ENCODE measurements at places on chromosomes 6 and 20. TPM values are rescaled to one million over a fixed set of nuclear protein-coding genes. Genes with fewer than 3 reads are reported as not detected.
A peak's percentile ranks its signal among the peaks of the same experiment; 100 is the strongest.

- DNase-seq: no peak
Observed at GRCh38 chr6:43938178-43939105, 168.4 kb downstream of the VEGFA start.

DNA sequence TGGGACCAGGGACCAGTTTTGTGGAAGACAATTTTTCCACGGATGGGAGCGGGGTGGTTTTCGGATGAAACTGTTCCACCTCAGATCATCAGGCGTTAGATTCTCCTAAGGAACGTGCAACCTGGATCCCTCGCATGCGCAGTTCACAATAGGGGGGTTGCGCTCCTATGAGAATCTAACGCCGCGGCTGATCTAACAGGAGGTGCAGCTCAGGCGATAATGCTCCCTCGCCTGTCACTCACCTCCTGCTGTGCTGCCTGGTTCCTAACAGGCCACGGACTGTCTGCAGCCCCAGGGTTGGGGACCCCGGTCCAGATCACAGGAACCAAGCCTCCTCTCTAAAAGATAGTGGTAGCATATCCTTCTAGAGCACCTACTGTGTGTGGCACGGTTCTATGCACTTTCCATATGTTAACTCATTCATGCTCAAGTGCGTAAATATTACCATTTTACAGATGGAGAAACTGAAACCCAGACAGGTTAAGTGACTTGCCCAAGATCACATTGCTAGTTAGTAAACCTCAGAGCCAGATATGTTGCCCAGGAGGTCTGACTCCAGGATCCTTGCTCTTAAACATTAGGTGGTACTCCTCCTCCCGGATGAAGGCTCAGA lies 25.3 kb downstream of the SPDEF start:
- no peak for DNase-seq

GRCh38 chr20:8711501-8711900 lies 357.4 kb upstream of the PLCB4 start:
- DNase-seq: no peak

GRCh38 chr20:52269321-52269720 lies 77.7 kb upstream of the ZFP64 start:
- DNase-seq: peak; percentile 80

GRCh38 chr20:46375771-46376170 lies 30.6 kb downstream of the ELMO2 start:
- DNase-seq: no peak

- DNase-seq: no peak
Observed at GRCh38 chr6:25170640-25171039, 108.5 kb upstream of the CARMIL1 start.

- DNase-seq: no peak
Observed at GRCh38 chr6:98894810-98895209, 52.9 kb downstream of the FBXL4 start.

DNA sequence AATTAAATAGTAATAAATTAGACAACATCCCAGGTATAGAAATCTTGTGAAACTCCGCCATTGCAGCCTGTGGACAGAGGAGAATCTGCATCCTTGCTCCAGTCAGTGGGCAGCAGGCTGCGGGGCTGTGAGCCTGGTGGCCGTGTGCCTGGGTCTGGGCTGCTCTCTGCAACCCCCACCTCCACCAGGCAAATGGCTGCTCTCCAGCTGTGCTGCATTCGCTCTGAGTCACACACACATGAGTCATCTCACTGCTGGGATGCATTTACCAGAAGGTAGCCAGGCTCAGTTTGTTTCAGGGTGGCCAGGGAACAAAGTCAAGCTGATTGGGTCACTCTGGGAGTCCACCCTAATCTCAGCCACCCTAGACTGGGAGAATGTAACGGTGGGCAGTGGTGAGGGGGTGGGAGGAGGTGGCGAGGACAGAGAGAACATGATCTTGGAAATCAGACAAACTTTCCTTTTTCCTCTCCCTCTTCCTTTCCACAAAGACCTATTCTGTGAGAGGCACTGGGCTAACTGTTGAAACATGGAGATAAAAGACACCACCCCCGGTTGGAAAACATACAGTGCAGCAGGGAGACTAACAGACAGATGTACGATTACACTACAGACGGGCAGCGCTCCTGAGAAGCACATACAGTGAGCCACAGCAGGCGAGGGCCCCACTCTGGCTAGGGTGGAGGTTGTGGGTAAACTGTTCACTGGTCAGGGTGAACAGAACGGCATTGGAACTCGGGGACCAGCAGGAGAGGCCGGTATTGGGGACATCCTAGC lies 59.2 kb downstream of the TRAM2 start:
- DNase-seq: peak; percentile 87

GRCh38 chr20:61203320-61203719 lies 48.7 kb upstream of the CDH4 start:
- no peak for DNase-seq

DNA sequence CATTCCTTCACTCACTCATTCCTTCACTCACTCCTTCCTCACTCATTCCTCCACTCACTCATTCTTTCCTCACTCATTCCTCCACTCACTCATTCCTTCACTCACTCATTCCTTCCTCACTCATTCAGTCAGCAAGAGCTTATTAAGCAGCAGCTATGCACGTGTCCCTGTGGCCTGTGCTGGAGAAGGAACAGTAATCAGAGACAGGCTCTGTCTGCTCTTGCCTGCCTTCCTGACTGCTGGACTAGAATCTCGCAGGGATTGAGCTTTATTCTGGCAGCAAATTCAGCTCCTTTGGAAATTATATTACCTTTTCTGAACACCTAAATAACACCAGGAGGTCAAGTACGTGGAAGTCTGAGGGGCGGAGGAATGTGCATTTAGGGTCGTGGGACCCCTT lies 138.9 kb upstream of the AGPAT4 start:
- no peak for DNase-seq

DNA sequence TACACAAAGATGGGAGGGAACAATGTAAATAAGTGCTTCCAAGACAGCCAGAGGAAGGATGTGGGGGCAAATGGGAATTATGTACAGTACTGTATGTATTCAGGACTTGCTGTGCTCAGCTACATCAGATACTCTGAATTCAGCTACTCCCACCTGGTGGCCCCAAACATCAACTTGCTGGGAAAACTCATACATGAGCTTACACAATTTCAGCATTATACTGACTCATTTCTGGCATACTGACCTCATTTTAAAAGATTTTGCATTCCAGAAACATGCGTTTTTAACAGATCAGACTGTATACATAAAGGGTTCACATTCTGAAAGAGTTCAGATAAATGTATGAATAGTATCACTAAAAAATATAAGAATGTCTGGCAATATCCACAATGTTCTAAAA lies 59.7 kb downstream of the GPX5 start:
- DNase-seq: no peak

GRCh38 chr20:1467355-1468116 lies 887 bp upstream of the NSFL1C start:
- peak; percentile 14 for DNase-seq

The ABT1 gene
- total RNA-seq: 12.3 TPM

The SPTLC3 gene
- total RNA-seq: 32.3 TPM

The ISM1 gene
- total RNA-seq: 11.2 TPM

The OR12D1 gene
- total RNA-seq: not detected

The SCRT2 gene
- total RNA-seq: not detected

The BMP2 gene
- total RNA-seq: 13.8 TPM

The SRSF12 gene
- 3.8 TPM for total RNA-seq

Measured in skin of body (tissue), 3 donors.